ENCODE measurements at places on chromosomes 2 and 18. TPM values are rescaled to one million over a fixed set of nuclear protein-coding genes. Genes with fewer than 3 reads are reported as not detected.

The ACP1 gene
- total RNA-seq, result 76.2 TPM

The HOXD13 gene
- total RNA-seq, result not detected

The KIF1A gene
- total RNA-seq, result 181 TPM

The SULT1C2 gene
- total RNA-seq, result 0.98 TPM

The C2orf15 gene
- 2.5 TPM for total RNA-seq

The SLC30A3 gene
- total RNA-seq, result 1.2 TPM

The MSTN gene
- 2.5 TPM for total RNA-seq

The SERPINB10 gene
- not detected for total RNA-seq

The CYRIA gene
- total RNA-seq, result 189 TPM

The HS6ST1 gene
- 48.7 TPM for total RNA-seq

The SNTG2 gene
- 0.98 TPM for total RNA-seq

The ACTG2 gene
- total RNA-seq, result 0.98 TPM

The ACMSD gene
- total RNA-seq, result not detected

The CHRNG gene
- not detected for total RNA-seq

The REG3G gene
- not detected for total RNA-seq

The GKN2 gene
- total RNA-seq, result 0.25 TPM
